ENCODE measurements at places on chromosomes 16 and 17. TPM values are rescaled to one million over a fixed set of nuclear protein-coding genes. Genes with fewer than 3 reads are reported as not detected.

DNA sequence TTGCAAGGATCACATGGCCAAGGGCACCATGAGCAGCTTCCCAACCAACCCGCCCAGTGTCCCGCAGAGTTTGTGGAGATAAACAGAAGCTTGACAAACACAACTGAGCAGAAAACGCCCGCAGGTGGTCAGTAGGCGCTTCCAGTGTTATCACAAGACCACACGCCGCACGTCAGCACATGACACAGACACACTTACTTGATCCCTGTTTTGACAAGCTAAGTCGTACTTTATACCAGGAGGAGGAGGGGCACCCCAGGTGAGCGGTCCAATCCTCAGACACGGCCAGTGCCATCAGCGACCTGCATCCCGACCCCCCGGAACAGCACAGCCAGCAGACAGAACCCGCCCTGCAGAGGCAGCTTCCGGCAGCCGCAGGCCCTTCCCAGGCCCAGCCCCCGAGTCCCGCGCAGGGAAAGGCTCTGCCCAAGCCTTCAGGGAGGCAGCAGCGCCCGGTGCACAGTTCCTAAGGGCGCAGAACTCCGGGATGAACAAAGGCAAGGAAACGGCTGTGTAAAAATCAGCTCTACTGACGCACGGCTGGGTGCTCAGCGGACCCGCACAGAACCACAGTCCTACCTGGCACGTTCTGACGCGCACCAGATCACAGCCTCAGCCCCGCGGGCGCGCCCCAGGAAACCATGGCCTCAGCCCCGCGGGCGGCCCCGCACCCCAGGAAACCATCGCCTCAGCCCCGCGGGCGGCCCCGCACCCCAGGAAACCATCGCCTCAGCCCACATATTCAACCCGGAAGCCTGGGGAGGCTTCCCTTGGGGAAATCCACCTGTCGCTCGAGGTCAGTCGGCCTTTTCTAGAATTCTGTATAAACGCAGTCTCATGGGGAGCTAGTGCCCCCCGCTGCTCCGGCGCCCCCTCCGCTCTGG is 27.8 kb downstream of the AXIN1 start:
- no peak for DNase-seq

- DNase-seq = no peak
Measured at GRCh38 chr16:31876951-31877828, 3.6 kb downstream of the ZNF267 start.

- no peak for DNase-seq
Measured at GRCh38 chr16:46711106-46712058, 21.9 kb downstream of the ORC6 start.

GRCh38 chr16:50679266-50679665 is 1.8 kb downstream of the SNX20 start:
- DNase-seq = no peak

GRCh38 chr17:49280918-49281317 is 50.3 kb upstream of the PHOSPHO1 start:
- no peak for DNase-seq

DNA sequence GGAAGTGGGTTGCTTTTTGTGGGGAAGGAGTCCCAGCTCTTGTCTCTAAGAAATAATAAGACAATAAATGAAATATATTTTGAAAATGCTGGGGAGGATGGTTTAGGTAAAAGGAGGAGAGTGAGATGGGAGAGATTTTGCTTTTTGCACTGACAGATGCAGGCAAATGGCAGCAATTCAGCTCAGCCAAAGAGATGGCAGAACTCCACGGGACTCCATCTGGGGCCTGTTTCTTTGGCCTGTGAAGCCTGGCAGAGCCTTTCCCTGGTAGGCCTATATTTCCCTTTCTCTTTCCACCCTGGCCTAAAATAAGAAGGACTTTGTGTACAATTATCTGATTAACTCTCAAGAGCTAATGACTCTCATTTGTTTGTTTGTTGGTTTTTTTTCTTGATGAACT is 1525.1 kb downstream of the CDH11 start:
- DNase-seq = no peak

GRCh38 chr17:1626333-1626732 is 2.3 kb downstream of the SLC43A2 start:
- no peak for DNase-seq

- no peak for DNase-seq
Measured at GRCh38 chr16:87702325-87702811, 63.4 kb downstream of the KLHDC4 start.

DNA sequence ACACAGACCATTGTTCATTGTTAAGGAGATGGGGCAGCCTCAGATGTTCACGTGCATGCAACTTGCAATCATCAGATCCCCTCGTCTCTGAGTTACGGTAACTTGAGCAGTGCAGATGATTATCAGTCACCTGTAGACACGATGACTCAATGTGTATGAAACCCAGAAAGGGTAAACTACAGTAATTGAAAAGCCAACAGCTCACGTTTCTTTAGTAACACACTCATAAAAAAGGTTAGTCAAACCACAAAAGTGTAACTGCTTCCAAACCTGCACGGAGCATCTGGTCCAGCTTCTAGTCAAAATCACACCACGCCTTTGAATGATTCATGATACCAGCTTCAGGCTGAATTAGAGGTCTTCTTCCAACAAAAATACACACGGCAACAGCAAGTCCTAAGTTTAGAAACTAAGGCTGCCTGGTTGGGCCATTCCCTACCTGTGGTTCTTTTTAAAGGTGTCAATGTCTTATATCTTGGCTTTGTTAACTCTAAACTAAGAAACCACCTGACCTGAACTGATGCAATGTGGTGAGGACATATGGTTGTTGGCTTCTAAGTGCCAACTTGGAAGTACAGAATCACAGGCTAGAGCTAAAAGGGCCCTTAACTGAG is 32.3 kb downstream of the GRB7 start:
- DNase-seq = no peak

DNA sequence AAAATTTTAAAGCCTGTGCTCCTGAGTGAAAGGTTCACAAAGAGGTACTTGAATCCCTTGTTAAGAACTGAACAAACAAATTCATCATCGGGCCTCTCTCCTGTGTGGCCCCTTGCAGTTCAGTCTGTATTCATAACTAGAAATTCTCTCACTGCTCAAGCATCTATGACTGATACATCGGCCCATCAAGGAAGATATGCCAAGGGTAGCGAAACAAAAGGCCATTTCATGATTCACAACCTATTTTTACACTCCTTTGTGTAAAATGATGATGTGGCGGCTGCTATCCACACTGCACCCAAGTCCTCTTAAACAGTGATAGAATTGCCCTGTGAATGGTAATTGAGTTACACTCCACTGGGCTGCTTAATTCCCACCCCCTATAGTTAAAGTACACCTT is 204.6 kb downstream of the STX8 start:
- DNase-seq = no peak

DNA sequence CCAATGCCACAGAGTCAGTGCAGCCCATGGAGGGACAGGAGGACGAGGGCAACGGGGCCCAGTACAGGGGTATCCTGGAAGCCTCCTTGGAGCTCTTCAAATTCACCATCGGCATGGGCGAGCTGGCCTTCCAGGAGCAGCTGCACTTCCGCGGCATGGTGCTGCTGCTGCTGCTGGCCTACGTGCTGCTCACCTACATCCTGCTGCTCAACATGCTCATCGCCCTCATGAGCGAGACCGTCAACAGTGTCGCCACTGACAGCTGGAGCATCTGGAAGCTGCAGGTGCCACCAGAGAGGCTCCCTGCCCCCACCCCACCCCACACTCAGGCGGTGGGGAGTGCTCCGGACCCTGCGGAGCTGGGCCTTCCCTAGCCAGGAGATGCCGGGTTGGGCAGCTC is 16.6 kb downstream of the TRPV2 start:
- DNase-seq = no peak

DNA sequence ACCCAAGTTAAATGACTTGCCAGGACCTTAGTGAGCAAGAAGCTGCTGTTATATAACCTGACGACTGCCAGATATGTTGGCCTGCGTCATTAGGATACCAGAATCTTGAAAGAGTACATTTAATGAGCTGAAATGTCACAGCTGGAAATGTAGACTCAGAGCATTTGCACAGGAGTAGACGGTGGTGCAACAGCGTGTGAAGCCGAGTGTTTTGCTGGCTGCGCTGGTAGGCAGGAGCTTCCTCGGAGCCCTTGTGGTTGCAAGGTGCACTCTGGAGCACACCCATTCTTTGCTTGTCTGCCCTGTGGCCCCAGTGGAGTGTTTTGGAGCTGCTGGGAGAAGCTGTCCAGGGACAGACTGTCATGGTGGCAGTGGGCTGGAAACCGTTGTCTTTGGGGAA is 79.3 kb downstream of the BANP start:
- no peak for DNase-seq

DNA sequence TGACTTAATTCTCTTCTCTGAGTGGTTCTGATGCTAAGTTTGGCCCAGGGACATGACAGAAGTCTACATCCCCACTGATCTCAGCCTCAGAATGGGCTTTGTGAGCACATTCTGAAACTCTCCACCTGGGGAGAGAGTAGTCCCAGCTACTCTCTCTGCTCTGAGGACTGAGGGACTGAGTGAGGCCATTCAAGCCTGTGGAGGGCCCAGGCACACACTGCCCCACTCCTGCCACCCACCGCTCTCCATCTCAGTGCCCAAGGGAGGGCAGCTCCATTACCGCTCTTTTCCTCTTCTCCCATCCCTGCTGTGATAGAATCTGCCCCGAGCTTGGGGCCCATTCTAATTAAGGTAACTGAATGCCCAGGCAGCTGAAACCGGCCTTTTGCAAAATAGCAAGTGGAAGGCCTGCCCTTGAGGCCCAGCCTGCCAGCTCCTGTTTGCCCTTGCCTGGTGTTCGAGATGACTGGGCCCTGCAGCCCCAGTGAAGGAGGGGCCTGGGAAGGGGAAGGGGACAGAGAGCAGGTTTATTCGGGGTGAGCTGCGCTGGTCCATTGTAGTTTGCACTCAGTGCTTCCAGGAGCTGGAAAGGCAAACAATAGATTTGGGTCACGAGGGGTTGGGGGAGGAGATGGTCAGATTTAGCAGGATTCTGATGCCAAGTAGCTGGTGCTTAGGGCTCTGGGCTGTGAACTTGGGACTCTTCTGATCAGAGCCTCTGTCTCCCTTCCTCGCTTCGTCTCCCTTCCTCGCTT is 76.2 kb downstream of the RAB11FIP4 start:
- no peak for DNase-seq

GRCh38 chr16:14005335-14005734 is 65.8 kb upstream of the MRTFB start:
- DNase-seq = no peak

GRCh38 chr16:55655381-55655896 is 349 bp upstream of the SLC6A2 start:
- DNase-seq = no peak

- no peak for DNase-seq
Measured at GRCh38 chr16:23432176-23433128, 20.5 kb downstream of the COG7 start.

- DNase-seq = no peak
Measured at GRCh38 chr16:67910158-67910557, 17.1 kb downstream of the PSKH1 start.

DNA sequence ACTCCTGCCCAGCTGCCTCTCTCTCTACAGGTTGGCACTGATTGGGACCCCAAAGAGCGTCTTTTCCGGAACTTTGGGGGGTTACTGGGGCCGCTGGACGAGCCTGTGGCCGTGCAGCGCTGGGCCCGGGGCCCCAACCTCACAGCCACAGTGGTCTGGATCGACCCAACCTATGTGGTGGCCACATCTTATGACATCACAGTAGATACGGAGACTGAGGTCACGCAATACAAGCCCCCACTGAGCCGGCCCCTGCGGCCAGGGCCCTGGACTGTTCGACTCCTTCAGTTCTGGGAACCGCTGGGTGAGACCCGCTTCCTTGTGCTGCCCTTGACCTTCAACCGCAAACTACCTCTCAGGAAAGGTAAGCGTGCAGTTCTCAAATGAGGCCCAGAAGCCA is 12.3 kb downstream of the XYLT2 start:
- DNase-seq = no peak

- no peak for DNase-seq
Measured at GRCh38 chr17:67125417-67125816, 81.1 kb downstream of the CACNG1 start.

- DNase-seq = no peak
Measured at GRCh38 chr16:29978564-29979270, 5.0 kb downstream of the TAOK2 start.

- peak; percentile 46 for DNase-seq
Measured at GRCh38 chr17:79843816-79844800, 4.9 kb upstream of the CBX4 start.

GRCh38 chr16:66406534-66407221 is 20.4 kb upstream of the BEAN1 start:
- DNase-seq = peak; percentile 81

DNA sequence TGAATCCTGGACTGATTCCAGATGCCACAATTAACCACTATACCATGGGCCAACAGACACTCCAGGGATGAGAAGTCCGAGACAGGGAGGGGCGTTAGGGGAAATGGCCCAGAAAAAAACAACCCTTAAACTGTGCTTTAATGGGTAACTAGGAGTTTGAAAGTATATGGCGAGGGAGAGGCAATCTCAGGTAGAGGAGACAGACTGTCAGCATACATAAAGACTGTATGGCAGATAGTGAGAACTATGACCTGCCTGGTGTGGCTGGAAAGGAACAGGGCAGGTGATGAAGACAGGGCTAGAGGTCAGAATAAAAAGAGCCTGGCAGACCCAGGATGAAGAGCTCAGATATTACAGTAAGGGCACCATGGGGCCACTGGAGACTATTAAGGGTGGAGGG is 8.1 kb downstream of the ZZEF1 start:
- DNase-seq = no peak

GRCh38 chr17:55903028-55903690 is 152.3 kb downstream of the PCTP start:
- DNase-seq = no peak

GRCh38 chr17:338442-339192 is 14.0 kb downstream of the RPH3AL start:
- no peak for DNase-seq

DNA sequence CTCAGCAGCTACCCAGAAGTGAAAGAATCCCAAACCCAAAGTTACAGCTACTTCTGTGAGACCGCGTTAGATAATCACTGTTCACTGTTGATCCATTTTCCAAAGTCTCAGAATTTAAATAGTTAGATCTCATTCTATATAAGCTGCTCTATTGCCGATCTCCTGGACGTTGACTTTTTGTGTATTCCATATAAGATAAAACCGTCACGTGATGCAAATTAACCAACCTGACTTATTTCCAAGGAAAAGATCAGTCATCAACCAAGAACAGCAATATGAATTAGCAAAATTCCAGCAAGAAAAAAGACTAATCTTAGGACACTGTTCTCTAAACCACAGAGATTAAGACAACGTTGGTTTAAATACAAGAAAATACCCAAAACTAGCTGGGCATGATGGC is 8.3 kb downstream of the ACOX1 start:
- no peak for DNase-seq

GRCh38 chr16:85992359-85992758 is 93.4 kb downstream of the IRF8 start:
- no peak for DNase-seq

- DNase-seq = no peak
Measured at GRCh38 chr17:5299383-5299782, 17.3 kb downstream of the RABEP1 start.

COX4I1 gene
- 466 TPM for total RNA-seq

KRT17 gene
- 0.46 TPM for total RNA-seq

GPR142 gene
- total RNA-seq = 6.6 TPM

DOC2B gene
- total RNA-seq = 1.3 TPM

GSG1L gene
- total RNA-seq = 0.27 TPM

MGAT5B gene
- total RNA-seq = 2.8 TPM

C16orf92 gene
- total RNA-seq = not detected

CCL18 gene
- not detected for total RNA-seq

MYH8 gene
- not detected for total RNA-seq

KRT39 gene
- not detected for total RNA-seq

CRHR1 gene
- total RNA-seq = not detected

AOC2 gene
- 4.3 TPM for total RNA-seq

PYDC1 gene
- not detected for total RNA-seq
